NB4 (cell line): ENCODE measurements at places on chromosomes 1 and 21.

- DNase-seq, result no peak
Measured at GRCh38 chr1:234862944-234863515, 253.1 kb upstream of the IRF2BP2 start.

- no peak for DNase-seq
Measured at GRCh38 chr1:190679454-190679853, 201.8 kb upstream of the BRINP3 start.

GRCh38 chr1:22606161-22606560 is 30.3 kb upstream of the C1QA start:
- DNase-seq, result peak; percentile 19

GRCh38 chr1:62022382-62022983 is 172.2 kb upstream of the L1TD1 start:
- no peak for DNase-seq

DNA sequence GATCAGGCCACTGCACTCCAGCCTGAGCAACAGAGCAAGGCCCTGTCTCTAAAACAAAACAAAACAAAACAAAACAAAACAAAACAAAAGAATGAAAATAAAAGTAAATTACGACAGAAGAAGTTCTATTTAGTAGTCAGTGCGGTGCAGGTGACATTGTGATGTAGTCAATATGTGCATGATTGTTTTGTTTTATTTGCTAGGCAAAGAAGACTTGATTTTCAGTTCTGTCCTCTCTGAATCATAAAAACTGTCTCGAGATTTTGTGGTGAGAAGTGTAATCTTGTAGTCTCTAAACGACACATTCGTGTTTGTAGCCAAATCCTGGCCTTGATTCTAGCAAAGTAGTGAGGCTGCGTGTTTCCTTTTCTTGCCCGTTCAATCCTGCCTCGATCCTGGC is 23.5 kb downstream of the PEX14 start:
- DNase-seq, result no peak

GRCh38 chr1:247090455-247090854 is 11.8 kb upstream of the ZNF670 start:
- no peak for DNase-seq

- peak; percentile 42 for DNase-seq
Measured at GRCh38 chr1:196152975-196153374, 455.3 kb downstream of the KCNT2 start.

- no peak for DNase-seq
Measured at GRCh38 chr1:150493175-150493574, 6.0 kb downstream of the TARS2 start.

- DNase-seq, result no peak
Measured at GRCh38 chr1:56394298-56394697, 185.1 kb downstream of the PLPP3 start.
